Brain (organoid and tissue), 16 donors: ENCODE measurements at places on chromosomes 13 and 19.

DNA sequence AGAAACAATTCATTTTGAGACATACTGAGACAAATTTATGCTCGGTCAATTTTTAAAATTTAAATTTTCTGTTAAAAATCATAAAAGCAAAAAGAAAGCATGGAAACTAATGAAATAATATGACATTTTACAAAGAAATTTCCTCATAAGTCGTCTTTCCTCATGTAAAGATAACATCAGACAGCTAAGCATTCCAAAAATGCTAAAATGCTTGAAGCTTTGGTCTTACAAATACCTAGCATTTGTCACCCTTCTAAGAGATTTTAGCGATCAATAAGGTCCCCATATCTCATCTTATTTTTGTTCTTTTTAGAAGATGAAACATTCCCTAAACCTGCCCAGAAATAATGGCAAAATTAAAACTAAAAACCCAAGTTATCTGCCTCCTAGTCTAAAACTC lies 68.5 kb upstream of the FREM2 start:
- DNase-seq: no peak

- DNase-seq: no peak
Observed at GRCh38 chr13:79462895-79463294, 18.1 kb upstream of the NDFIP2 start.

DNA sequence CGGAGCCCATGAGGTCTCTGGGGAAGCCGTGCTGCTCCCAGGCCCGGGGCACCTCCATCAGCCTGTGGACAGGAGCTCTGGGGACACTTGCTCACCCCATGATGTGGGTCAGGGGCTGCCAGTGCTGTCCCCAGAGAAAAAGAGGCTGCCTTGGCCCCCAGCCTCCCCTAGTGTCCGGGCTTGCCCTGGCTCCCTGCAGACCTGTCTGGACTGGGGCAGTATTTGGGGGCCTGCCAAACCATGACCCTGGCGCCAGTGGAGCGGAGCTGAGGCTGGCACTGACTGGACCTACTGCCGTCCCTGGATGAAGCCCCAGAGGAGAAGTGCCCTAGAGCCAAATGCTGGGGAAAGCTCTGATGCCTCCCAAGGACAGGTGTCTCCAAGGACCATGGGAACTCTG lies 30.4 kb downstream of the ELAVL1 start:
- DNase-seq: no peak

DNA sequence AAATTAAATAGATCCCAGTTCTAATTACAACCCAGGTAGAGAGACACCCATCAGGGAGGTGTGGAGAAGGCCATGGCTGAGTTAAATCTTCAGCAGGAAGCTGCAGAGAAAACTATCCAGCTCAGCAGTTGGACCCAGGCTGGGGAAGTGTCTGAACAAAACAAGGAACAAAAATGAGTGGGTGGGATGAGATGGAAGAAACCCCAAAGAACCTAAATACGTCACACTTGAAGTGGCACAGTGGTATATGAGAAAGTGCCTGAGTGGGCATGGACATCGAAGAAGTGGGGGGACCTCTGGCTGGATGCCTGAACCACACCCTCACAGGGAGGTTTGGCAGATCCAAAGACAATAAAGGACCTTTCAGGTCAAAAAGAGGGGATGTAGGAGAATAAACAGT lies 3.5 kb upstream of the EPHX3 start:
- DNase-seq: no peak

GRCh38 chr13:30593001-30593400 lies 24.7 kb upstream of the USPL1 start:
- DNase-seq: no peak

GRCh38 chr19:13846557-13847406 lies 30.2 kb upstream of the NANOS3 start:
- DNase-seq: peak; percentile 91

- DNase-seq: no peak
Observed at GRCh38 chr13:33236021-33236420, 49.5 kb downstream of the STARD13 start.
